ENCODE measurements at places on chromosomes 1 and 21.

DNA sequence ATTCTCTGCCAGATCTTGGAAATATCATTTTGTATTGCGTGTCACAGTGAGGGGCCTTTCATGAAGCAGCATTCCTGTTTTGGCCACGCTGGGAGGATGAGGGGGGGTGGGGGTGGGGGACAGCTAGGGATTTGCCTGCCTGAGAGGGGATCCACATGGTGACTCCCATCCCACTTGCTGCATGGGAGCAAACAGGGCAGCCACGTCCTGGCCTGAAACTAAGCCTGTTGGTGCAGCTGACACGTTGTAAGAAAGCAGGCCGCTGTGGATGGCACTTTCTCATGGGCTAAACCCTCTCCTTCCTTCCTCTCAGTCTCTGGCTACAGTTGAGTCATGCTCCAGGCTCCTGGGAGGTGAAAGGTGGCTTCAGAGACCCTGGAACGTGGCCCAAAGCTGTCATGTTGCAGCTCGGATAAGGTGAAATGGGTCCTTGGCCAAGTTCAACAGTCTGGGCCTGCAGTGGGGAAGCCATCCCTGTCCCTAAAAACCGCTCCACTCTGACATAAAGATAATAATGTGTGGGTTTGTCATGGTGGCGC, 346.7 kb upstream of the VAMP3 start:
- no peak for DNase-seq

- DNase-seq = no peak
Observed at GRCh38 chr1:230003409-230003808, 63.6 kb upstream of the GALNT2 start.

GRCh38 chr1:66503841-66504470, 30.0 kb upstream of the SGIP1 start:
- peak; percentile 34 for DNase-seq

GRCh38 chr1:205229399-205229871, 1.7 kb downstream of the TMCC2 start:
- DNase-seq = peak; percentile 68

GRCh38 chr1:43992232-43992995, 1.0 kb downstream of the CCDC24 start:
- no peak for DNase-seq

DNA sequence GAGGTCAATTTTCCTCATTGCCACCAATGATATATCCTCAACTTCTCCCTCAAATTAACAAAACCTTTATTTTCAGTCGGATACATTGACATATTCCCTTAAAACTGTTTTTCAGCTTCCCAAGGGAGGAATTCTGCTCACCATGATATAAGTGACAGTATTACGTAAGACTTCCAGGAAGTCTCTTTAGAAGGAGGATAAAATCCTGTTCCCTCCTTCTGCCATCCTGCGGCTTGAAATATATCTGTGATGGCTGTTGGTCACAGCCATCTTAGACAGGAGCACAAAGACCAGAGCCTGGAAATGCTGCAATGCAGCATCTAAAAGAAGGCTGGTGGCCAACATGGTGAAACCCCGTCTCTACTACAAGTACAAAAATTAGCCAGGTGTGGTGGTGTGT, 270.4 kb downstream of the GPATCH2 start:
- DNase-seq = no peak

GRCh38 chr1:20633190-20634064, at the start of gene PINK1:
TSS of gene PINK1 (plus strand) at chr1:20633458. CDS start at chr1:20633549, 91 bp downstream.
- DNase-seq = peak; percentile 89

GRCh38 chr1:108016451-108016920, 51.5 kb upstream of the VAV3 start:
- DNase-seq = peak; percentile 10

GRCh38 chr1:164728719-164729118, 169.7 kb downstream of the PBX1 start:
- DNase-seq = no peak

- no peak for DNase-seq
Observed at GRCh38 chr1:31505911-31506497, 70.3 kb upstream of the TINAGL1 start.

DNA sequence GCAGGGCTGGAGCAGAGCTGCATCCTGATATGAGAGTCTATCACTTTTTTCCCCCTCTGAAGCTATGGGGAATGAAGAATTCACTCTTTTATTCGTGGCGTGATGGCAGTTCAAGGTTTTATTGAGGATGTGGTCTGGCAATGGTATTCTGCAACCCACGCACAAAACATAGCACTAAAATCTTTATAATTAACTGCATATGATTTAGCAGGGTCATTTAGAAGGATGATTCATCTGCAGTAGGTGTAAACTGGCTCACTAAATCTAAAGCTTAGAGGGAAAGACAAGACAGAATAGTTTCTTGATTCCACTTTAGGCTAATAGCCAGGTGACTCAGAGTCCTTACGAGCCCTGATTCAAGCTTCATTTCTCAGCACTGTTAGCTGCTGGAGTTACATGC, 25.0 kb upstream of the CHRM3 start:
- DNase-seq = no peak

DNA sequence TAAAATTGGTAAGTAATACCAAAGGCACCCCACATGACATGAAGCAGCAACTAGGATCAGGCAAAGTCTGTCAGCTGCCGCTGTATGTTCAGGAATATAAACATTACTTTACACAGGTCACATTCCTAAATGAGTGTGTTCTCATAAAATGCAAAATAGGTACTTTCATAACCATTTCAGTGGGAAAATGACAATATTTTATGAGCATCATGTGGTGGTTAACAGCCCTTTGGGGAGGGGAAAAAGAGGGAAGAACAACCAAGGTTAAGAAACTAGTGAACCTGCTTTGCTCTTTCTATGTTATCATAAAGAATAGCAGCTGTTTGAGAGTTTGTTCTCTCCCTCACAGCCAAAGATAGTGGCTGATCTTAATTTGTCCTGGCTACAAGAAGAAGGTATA, 105.4 kb upstream of the LBR start:
- DNase-seq = no peak

GRCh38 chr1:20185834-20186782, at the start of the genes PLA2G2C and UBXN10:
TSS of gene PLA2G2C (minus strand) at chr1:20186518. CDS start at chr1:20177363, 9,155 bp downstream.
TSS of gene UBXN10 (plus strand) at chr1:20186096. CDS start at chr1:20190562, 4,466 bp downstream.
- DNase-seq = peak; percentile 81

- DNase-seq = peak; percentile 18
Observed at GRCh38 chr1:182446033-182446669, 3.8 kb upstream of the RGSL1 start.

DNA sequence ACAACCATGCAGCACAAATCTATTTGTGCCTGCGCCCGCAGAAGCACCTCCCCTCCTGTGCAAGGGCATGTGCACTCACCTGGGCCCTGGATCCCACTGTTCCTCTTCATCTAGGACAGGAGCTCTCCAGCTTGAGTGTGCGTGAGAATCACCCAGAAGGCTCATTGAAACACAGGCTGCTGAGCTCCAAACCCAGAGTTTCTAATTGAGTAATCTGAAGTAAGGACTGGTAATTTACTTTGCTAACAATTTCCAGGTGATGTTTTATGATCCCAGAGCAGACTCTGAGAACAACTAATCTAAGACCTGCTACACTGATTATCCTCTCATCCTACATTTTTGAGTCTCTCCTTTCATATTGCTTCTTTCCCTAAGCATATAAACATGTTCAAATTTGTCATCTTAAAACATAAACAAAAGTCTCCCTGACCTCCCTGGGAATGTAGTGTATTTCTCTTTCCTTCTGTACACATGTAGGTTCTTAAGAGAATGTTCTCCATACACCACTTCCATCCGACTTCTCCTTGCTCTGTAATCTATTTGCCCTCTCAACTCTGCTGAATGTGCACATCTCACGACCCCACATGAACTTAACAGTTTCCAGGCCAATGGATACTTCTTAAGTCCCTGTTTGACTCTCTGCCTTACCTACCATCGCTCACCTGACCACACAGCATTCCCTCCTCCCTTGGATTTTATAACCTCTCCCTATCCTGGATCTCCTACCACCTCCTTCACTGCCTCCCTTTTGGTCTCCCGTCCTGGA, 522.5 kb downstream of the SMYD3 start:
- DNase-seq = no peak

GRCh38 chr1:183551924-183552323, 38.3 kb downstream of the NCF2 start:
- no peak for DNase-seq

DNA sequence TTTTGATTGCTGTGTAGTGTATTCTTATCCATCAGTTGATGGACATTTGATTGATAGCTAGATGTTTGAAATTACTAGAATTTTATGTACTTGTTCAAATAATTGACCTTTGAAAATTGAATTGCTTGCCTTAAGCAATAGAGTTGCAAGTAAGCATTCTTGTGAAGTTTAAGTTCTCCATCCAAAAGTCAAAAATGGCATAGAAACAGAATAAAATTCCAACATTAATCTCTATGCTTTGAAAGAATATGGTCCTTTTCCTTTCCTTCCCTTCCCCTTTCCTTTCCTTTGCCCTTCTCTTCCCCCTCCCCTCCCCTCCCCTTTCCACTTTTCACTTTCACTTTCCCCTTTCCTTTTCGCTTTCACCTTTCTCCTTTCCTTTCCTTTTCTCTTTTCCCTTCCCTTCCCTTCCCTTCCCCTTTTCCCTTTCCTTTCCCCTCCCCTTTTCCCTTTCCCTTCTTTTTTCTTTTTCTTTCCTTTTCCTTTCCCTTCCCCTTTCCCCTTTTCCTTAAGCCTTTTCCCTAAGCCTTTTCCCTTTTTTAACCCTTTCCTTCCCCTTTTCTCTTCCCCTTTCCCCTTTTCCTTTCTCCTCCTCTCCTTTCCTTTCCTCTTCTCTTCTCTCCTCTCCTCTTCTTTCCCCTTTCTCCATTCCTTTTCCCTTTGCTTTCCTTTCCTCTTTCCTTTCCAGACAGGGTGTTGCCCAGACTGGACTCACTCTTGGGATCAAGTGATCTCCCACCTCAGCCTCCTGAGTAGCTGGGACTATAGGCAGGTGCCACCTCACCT, 67.4 kb downstream of the SASS6 start:
- no peak for DNase-seq

DNA sequence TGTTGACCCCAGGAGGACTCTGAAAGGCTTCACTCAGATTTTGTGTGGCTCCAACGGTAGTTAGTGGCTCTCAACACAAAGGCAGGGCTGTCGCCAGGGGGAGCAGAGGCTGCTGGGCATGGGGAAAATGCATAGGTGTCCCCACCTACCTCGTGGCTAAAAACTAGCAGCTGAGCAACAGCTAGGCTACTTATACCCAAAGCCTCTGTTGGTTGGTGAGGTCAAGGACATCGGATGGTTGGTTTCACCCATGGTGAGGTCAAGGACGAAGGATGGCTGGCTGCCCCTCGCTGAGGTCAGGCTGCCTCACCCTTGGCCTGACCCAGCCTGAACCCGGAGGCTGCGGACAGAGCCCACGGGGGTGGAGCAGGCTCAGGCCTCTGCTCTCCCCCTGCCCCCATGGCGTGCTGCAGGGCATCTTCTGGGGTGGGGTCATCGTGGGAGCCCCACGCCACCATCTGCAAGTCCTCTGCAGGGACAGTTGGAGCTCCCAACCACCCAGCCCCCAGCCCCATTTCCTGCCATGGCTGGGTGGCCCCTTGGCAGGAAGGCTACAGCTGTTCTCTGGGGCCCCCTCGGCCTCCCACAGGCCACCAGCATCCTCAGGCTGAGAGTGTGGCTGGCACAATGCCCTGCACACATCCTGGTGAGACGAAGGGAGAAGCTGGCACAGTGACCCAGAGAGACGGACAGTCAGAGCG, 8.5 kb upstream of the GNB1 start:
- no peak for DNase-seq

GRCh38 chr1:110634455-110635311, 28.5 kb upstream of the KCNA2 start:
- peak; percentile 79 for DNase-seq

DNA sequence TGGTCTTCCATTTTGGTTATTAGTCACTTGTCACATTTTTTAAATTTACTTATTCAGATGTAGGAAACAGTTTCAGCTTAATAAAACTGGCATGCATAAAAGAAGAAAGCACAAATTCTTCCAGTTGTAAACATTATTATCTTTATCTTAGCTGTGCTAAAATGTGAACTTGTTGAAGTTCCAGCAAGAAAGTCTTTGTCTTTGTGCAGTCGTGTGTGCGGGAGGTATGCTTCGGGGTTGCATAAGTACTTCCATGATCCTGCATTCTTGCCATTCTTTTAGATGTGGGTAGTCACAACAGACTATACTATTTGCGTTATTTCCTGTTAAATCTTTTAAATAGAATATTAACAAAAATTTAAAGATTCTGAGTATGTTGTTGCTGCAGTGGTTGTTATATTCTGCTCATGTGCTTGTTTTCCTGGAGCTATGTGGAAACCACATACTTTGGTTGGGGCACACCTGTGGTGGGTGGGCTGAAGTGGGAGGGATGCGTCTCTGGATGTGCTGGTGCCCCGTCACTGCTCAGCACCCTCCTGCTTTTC, 49.9 kb downstream of the CBS start:
- DNase-seq = no peak

DNA sequence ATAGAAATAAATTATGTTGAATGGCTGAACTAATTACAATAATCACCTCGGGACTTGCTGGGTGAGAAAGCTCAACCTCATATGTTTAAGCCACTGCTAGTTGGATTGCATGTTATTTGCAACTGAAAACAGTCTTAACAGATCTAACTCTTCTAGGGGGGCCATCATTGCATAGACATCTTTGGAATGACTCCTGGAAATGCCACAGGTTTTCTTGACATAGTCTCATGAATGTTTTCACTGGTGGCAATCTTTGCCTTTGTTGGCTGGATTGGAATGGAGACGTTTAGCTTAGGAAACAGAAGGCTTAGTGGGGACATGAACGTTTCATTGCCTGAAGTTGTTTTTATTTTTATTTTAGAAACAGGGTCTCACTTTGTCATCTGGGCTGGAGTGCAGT, 8.8 kb upstream of the WDTC1 start:
- DNase-seq = no peak

GRCh38 chr1:218363141-218363540, 18.0 kb downstream of the TGFB2 start:
- DNase-seq = no peak

DNA sequence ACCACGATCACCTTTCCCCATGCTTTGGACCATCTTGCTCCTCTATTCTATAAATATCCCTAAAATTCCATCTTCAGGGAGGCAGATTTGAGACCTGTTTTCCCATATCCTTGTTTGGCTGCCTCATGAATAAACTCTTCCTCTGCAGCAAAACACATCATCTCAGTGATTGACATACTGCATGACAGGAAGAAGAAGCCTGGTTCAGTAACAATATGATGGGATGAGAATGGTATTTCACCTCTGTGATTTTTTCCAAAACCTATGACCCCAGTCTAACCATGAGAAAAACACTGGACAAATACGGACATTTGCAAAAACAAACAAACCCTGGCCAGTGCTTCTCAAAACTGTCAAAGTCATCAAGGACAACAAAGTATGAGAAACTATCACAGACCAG, 53.8 kb upstream of the ZSWIM5 start:
- no peak for DNase-seq

- no peak for DNase-seq
Observed at GRCh38 chr1:76129731-76130130, 55.2 kb downstream of the ST6GALNAC3 start.

DNA sequence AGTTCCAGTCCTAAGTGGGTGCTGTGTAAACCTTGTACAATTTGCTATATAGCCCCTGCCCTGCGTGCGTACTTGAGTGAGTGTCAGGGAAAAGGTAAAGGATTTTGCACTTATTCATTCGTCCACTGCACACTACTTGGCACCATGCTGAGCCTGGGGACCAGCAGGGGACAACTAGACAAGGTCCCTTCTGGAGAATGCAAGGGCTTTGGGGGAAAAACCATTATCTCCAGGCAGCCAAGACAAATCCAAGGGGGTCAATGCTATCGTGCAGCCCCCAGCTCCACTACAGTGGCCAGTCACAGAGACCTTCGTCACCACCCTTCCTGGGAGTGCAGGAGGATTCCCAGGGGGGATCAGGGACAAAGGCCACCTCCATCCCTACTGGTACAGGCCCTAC, 39.7 kb downstream of the MATN1 start:
- no peak for DNase-seq

GRCh38 chr1:87439821-87440220, 111.1 kb downstream of the LMO4 start:
- DNase-seq = no peak
